ENCODE measurements at places on chromosomes 7 and 10. TPM values are rescaled to one million over a fixed set of nuclear protein-coding genes. Genes with fewer than 3 reads are reported as not detected.

GRM8 gene
- not detected for total RNA-seq

TMEM26 gene
- not detected for total RNA-seq

GRCh38 chr10:32956365-32957197 lies 1.4 kb downstream of the ITGB1 start:
- no peak for DNase-seq

GRCh38 chr10:15742836-15743235 lies 23.1 kb upstream of the ITGA8 start:
- DNase-seq: no peak

DNA sequence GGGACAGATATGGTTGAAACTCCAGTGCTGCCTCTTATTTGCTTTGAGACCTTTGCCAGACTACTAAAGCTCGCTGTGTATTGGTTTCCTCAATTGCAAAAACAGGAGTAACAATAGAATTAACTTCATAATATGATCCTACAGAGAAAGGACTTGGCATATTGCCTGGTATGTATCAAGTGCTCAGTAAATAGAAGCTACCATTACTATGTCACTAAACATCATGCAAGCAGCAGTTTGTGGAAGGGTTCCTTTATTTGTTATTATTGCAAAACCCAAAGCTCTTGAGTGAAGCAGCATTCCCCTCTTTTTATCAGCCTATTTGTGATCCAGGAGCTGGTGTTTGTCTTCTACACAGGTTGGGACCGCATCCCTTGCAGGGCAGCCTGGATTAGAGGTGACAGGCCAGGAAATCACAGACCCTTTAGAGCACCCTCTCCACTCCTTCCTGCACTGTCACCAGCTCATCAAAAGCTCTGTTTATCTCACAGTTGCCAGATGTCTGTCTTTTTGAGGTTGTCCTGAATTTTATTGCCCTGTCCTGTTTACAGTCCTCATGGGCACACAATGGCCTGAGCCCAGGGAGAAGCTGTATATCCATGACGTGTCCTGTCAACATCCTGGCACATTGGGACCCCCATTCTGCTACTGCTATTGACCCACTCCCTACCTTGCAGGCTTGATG lies 121.5 kb downstream of the SNX10 start:
- no peak for DNase-seq

DNA sequence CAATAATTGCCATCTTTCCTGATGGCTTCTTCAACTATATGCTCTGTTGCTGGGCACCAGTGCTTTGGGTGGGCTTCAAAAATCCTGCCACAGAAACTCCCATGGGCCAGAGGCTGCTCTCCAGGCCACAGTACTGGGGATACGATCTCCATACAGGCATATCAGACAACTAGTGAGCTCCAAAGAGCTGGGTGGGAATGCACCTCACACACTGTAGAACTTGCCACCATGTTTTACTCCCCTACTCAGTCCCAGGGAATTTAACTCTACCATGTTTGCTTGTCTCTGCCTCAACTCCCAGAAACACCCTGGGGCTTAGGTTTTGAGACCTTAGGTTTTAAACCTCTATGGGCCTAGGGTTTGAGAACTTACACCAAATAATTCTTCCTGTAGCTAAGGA lies 20.5 kb upstream of the TRUB1 start:
- no peak for DNase-seq

Data from activated CD4-positive, alpha-beta memory T cell treated with anti-CD3 and anti-CD28 coated beads, Interleukin-2, amount 10 ng/mL, durations not matched to agents 7 days and 5 days (primary cell).